ENCODE measurements at places on chromosomes 16 and 17.

GRCh38 chr16:76226011-76226410, 51.2 kb upstream of the CNTNAP4 start:
- DNase-seq, result no peak

GRCh38 chr16:34078691-34079090, 619.3 kb downstream of the TP53TG3F start:
- DNase-seq, result no peak

- no peak for DNase-seq
These were observed 6.6 kb upstream of the TEKT3 start for GRCh38 chr17:15348021-15348420.

DNA sequence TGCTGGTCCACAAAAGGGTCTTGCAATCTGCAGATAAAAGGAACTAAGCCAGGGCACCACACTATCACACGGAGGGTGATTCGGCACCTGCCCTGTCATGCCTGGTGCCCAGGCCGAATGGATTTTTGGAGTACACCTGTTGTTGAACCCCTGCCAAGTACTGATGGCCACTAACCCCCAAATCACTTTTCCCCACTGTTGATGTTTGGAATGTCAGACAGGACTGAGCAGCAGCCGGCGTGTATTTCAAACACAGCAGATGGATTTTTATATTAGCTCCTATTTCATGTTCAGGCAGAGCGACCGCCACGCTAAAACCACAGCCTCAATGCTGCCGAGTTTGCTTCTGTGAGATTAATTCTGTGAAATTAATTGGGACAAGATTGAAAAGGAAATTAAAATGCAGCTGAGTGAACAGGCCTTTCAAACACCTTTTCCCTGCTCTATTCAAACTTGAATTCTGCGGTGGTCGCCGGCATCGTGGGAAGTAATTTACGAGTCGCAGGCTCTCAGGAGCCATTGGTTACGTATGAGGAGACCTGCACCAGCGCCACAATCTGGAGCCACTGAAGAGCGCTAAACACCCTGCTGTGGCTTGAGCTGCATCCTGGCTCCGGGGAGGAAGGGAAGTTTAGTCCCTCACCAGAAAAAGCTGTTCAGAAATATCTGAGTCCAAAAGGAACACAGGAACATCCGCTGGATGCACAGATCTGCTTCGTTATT, 48.5 kb downstream of the SNX11 start:
- DNase-seq, result no peak

DNA sequence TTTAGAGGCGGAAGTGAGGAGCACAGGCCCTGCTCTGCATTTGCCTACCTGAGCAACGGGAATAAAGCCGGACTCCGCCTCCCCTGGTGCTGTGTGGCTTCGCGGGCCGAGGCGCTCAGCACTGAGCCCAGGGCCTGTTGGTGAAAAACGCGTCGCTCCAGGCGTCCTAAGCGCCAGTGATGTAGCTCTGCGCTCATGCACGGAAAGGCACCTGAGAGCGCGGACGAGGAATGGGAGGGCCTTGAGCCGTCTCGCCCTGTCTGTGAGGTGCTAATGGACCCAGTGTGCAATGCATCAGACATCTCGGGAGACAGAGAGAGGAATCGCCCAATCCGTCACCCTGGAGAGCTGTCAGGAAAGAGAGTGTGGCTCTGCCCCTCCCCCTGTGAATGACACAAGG, 17.2 kb upstream of the ATP2A3 start:
- DNase-seq, result no peak

DNA sequence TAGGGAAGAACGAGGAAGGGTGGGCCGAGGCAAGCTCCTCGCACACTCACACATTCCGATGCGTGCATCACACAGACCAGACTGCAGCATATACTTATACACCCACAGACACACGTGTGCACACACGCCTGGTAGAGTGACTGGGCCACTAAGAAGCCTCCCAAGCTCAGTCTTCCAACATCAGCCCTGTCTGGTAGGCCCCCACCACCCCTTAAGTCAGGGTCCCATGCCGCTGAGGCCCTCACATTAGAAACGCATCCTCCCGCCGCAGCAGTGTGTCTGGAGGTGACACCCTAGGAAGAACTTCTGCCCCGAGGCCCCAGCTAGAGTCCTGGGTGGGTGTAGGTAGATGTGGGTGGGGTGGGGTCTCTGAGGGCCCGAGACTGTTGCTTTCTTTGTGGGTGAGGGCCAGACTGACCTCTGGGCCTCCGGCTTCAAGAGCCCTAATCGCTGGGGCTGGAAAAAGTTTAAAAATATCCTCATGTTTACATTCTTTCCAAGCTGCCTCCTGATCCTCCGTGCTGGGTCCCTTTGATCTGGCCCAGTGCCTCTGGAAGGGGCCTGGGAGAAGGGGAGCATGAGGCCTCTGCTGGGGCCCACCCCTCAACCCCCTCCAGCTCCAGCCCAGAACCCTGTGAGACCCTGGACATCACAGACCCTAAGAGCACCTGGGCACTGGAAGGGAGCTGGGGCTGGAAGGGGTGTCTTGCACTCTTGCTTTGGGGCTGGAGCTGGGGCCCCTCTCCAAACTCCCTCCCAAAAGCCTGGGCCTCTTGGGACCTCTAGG, 13.6 kb downstream of the CDH16 start:
- DNase-seq, result no peak

DNA sequence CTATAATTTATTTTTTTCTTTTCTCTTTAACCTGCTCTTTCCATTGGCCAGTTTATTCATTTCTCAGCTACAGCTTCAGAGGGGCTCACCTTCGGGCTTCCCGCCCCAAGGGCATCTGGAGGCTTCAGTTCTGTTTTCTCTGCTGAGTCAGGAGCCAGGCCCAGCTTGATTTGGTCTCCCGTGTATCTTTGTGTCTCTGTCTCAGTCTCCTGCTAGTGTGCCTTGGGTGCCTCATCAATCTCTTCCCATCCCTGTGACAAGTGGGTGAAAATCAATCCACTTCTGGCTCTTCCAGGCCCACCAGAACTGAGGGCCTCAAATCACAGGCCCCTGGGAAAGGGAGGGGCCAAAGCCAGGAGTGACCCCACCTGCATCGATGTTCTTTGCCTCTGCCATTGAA, 72.1 kb downstream of the CCDC182 start:
- DNase-seq, result no peak

GRCh38 chr17:80146121-80147034, 550 bp downstream of the EIF4A3 start:
- DNase-seq, result no peak

- DNase-seq, result no peak
These were observed 895.8 kb upstream of the SOX9 start for GRCh38 chr17:71224824-71225575.

DNA sequence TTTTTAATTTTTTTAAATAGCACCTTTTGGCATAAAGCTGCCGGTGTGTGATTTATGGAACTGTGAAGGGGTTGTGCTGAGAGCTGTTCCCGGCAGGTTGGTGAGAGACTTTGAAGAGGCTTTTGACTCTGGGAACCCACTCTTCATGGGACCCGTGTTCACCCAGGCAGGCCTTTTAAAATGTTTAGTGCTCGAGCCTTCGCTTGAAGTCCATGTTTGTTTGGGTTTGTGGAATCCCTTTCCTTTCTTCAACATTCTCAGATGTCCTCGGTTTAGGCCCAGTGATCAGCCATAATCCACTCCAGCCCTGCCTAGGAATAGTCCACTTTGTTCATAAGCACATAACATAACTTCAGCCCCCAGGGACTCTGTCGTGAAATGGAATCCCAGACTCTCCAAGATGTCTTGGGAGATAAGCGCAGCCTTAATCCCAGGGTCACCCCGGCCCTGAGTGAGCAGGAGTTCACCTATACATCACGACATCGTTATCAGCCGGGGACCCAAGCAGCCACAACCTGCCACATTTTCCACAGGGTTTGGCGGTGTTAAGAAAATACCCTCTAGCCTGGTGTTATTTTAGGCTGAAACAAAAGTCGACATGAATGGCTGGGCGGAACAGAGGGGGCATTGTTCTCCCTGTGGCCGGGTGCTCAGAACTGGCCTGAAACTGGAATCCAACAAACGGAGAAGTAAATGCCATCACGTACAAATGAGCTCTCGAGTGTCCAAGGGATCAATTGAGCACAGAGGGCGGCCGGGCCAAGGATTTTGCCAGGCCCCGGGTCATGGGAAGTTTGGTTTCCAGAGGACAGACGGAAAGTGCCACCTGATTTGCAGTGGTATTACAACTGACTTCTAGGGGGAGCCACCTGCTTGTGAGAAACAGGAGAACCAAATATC, 145.7 kb upstream of the IRX3 start:
- DNase-seq, result no peak

DNA sequence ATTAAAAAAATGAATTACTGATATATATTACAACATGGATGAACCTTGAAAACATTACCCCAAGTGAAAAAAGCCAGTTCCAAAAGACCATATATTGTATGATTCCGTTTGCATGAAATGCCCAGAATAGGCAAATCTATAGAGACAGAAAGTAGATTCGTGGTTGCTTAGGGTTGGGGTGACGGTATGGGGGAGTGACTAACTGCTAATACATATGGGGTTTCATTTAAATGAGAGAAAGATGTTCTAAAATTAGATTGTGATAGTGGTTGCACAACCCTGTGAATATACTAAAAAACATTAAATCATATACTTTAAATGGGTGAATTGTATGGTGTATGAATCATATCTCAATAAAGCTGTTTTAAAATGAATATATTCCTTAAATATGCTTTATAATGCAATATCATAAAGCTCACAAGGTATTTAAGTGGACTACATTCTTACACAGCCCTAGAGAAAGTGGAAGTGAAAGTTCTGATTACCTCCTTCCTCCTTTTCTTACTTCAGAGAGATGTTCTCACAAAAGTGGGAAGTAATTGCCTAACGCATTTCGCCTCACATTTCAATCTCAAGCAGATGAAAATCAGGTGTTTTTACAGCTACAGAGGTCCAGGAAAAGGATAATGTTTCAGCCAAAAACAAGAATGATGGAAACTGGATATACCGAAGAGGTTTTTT, 142.7 kb upstream of the GNAO1 start:
- DNase-seq, result no peak

GRCh38 chr16:23950291-23950894, 114.6 kb downstream of the PRKCB start:
- DNase-seq, result no peak

Data from stimulated activated CD4-positive, alpha-beta T cell treated with anti-CD3 and anti-CD28 coated beads, Interleukin-2, amount 100 ng/mL, for 48 hours (primary cell).